ENCODE measurements at places on chromosomes 4 and X.
A peak's percentile ranks its signal among the peaks of the same experiment; 100 is the strongest.

- peak; percentile 17 for DNase-seq
Measured at GRCh38 chr4:76666944-76667532, 230.9 kb downstream of the SOWAHB start.

- DNase-seq = no peak
Measured at GRCh38 chrX:37746951-37747350, 32.9 kb upstream of the CYBB start.

GRCh38 chr4:39319676-39320075, 46.5 kb downstream of the RFC1 start:
- peak; percentile 89 for DNase-seq

- DNase-seq = no peak
Measured at GRCh38 chr4:39062094-39062769, at the start of gene KLHL5. KLHL5 (plus strand) TSS chr4:39062232; CDS start chr4:39062653, 421 bp downstream.

DNA sequence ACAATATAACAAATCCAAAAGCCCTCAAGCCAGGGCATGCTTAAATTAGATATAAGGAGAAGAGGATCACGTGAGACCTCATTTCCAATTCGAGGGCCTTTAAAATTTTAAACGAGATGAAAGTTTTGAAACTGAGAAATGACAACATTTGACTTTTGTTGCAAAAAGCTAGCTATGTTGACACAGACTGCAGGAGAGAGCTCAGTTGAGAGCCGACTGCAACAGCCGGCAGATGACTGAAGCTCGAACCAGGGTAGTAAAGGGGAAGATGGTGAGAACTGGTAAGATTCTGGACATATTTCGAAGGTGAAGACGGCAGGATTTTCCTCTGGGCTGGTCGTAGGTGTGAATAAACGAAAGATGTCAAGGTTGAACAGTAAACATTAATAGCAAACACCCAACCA, 773 bp downstream of the PRMT9 start:
- peak; percentile 18 for DNase-seq

DNA sequence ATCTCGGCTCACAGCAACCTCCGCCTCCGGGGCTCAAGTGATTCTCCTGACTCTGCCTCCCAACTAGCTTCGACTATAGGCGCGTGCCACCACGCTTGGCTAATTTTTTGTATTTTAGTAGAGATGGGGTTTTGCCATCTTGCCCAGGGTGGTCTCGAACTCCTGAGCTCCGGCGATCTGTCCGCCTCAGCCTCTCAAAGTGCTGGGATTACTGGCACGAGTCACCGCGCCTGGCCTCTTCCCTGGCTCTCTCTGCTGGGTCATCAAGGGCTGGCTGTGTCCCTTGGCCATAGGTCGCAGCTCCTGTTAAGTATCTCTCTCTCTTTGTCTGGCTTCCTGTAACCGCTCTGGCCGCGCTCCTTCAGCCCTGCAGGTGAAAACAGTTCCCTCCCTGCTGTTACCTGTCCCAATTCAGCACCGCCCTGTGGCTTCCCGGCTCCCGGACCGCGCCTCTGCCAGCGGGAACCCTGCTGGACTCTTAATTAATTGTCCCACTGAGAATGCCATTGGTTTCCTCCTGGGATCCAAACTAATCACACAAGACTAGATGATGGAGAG, 1.3 kb upstream of the RGS12 start:
- no peak for DNase-seq

- no peak for DNase-seq
Measured at GRCh38 chrX:47390780-47391179, 20.4 kb downstream of the ZNF157 start.

DNA sequence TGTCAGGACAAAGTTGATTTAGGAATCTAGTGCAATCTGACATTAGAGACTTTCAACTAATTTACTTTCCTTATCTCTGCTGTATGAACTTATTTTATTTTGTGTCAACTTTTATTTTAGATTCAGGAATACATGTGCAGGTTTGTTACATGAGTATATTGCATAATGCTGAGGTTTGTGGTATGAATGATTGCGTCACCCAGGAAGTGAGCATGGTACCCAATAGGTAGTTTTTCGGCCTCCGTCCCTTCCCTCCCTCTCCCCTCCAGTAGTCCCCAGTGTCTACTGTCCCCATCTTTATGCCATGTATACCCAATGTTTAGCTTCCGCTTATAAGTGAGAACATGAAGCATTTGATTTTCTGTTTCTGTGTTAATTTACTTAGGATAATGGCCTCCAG, 68.7 kb upstream of the TEX13D start:
- peak; percentile 2 for DNase-seq

DNA sequence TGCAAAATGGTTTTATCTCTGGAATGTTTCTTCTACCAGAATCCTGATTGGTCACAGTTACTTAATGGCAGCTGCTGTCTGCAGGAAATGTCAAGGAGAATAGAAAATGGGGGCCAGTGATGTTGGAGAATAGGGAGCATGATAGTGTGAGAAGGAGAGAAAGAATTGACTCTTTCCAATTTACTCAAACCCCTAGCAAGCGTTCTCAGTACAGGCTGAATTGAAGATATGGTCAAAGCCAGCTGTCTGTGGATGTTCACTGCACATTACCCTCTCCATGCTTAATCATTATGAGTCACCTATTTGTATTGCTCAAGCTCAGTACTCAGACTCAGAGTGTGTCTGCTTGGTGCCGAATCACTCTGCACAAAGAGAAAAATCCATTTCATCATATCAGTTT, 57.8 kb upstream of the FAM47B start:
- DNase-seq = peak; percentile 81

DNA sequence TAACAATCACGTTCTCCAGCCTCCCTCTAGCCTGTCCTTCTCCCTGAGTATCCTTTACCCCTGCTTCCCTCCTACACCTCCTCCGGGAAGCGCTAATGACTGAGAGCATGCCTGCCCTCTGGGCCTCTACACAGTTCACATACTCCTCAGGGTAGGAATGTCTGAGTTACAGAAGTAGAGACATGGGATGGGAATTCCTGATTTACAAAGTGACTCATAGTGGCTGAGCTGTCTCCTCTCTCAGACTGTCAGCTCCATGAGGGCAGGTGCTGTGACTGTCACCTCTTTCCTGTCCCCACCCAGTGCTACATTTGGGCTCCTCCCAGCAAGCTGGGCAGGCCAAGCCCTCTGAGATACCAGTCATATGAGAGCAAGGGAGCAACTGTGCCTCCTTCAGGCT, 2.6 kb downstream of the LAS1L start:
- peak; percentile 8 for DNase-seq

- peak; percentile 76 for DNase-seq
Measured at GRCh38 chrX:46757593-46757992, 1.3 kb downstream of the SLC9A7 start.

DNA sequence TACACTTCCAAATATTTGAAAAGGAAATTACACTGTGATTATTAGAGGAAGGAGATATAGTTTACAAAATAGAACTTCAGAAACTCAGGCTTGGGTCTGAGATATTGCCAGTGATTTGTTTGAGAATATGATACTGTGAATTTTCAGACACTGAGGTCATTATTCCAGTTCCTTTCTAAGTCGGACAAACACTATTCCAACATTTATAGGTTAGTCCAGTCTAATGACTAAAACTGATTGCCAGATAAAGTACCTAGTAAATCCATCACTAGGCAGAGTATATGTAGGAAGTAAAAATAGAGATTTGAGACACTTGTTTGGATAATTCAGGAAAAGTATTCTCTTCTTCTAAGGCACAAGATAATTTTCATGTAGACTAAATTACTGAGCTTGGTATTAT, 13.2 kb downstream of the MTTP start:
- peak; percentile 15 for DNase-seq

GRCh38 chr4:129972257-129972656, 876.3 kb downstream of the C4orf33 start:
- DNase-seq = no peak

DNA sequence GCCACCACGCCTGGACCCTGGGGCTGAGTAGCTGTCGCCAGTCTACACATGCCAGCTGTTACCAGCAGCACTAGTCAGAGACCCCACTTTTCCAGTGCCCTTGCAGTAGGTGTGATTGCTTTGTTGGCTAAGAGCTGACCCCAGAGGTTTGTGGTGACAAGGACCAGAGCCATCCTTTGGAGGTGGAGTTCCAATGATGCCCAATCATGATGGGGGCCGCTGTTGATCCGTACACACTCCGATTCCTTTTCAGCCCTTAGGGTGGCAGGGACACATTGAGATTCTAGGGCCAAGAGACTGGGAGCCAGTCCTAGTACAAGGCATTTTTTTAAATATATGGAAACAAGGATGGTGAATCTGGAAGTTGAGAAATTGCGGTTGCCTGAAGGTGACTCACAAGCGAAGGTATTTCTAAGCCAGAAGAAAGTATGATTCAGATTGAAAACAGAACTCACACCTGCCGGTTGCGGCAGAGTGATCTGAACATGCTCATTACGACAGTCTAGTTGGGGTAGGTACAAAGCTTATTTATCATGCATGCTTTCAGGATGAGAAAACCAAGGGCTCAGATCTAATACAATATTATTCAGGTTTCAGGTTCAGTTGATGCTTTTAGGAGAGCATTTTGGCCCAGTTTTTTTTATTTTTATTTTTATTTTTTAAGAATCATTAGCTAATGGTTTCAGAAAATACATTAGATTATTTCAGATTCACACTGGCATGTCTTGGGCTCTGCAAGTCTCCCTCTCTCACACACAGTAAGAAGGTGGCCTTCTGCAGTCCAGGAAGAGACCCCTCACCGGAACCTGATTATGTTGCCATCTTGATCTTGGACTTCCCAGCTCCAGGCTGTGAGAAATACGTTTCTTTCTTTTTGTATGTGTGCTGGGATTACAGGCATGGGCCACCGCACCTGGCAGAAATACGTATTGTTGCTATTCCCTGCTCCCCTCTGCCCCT, 43.4 kb downstream of the SHROOM2 start:
- DNase-seq = peak; percentile 95

DNA sequence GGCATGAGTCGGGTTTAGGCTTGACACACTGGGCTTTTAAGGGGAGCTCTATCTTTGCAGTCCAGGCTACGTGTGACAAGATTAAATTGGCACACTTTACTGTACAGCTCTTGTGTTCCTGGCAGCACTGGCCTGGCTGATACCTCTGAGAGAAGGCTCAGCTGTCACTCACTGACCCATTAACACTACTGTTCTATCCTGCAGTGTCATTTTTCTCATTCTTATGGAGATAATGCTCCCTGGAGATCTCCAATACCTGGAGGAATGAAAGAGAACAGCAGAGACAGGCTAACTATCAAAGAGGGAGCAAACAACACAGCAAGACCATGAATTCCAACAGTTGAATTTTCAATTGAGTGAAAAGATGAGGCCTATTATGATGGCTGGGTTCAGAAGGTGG, 1.7 kb upstream of the PDHA2 start:
- no peak for DNase-seq

GRCh38 chr4:13982010-13982409, 354.5 kb upstream of the BOD1L1 start:
- DNase-seq = no peak

DNA sequence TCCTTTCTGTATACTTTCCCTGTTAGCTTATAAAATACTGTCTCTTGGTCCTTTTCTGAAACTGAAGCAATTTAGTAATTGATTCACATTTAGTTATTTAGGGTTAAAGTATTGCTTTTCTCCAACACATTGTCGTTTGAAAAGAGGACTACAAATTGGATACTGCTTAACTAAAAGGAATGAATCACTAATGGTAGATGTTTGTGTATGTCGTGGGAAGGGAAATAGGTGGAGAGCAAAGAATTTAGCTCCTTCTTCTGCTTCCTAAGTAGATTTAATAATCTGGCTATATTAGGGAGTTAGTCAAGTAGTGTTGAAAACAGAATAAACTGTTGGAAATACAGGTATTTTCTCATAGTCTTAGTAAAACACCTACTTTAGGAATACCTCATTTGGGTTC, 27.9 kb downstream of the SLAIN2 start:
- peak; percentile 19 for DNase-seq

DNA sequence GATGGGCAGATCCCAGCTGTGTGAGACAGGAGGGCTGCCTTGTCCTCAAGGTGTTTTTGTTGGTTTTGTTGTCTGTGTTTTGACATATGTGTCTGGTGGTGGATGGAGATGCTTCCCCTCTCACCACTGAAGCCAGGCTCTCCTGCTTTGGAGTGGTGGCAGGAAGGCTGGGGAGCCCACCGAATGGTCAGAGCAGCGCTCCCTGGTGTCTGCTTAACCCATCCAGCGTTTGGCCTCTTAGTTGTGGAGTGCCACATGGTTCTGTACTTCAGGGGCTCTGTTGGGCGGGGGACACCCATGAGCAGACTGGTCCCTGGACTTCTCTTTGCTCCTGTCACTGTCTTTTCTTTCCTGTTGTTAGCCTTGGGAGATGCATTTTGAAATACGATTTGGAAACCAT, 51.9 kb downstream of the DLG3 start:
- DNase-seq = no peak

- no peak for DNase-seq
Measured at GRCh38 chr4:76210452-76210851, 3.2 kb downstream of the SCARB2 start.

DNA sequence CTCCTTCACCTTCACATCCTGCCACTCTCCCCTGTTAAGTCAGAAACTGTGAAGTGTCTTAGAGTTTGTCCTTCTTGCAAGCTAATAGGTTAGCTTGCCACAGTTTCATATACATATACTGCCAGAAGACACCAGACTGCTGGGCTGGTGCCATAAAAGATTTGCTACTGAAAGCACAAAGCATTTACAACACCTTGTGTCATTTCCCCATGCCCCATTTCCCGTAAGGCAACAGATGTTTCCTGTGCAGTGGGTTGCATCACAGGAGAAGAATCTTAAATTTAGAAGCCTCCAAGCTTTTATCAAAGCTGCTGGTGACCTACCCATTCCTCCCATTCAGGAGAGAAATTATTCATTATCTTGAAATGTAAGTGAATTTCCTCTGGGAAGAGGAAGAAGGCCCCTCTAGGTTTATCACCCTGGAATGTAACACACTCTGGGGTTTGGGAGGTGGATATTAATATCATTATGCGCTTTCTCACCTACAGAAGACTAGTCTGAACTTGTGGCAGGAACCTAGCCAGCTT, 34.5 kb upstream of the RAB33B start:
- DNase-seq = peak; percentile 52

- DNase-seq = peak; percentile 6
Measured at GRCh38 chr4:3531318-3531878, 824 bp downstream of the LRPAP1 start.

DNA sequence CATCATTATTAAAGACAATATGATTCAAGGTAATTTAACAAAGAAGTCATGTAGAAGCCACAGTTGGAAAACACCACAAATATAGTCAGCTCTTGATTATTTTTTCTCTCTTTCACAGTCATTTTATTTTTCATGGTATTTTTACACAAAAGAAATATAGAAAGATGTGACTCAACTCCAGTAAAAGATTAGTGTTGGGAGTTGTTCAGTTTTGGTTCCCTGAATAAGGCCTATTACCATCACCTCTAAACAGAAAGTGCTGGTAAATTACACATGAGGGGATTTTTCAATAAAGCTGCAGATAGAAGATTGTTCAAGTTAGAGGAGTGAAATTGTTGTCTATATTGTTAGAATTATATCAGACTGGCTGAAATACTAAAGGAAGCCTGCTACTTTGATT, 107.0 kb downstream of the DDIT4L start:
- DNase-seq = no peak

DNA sequence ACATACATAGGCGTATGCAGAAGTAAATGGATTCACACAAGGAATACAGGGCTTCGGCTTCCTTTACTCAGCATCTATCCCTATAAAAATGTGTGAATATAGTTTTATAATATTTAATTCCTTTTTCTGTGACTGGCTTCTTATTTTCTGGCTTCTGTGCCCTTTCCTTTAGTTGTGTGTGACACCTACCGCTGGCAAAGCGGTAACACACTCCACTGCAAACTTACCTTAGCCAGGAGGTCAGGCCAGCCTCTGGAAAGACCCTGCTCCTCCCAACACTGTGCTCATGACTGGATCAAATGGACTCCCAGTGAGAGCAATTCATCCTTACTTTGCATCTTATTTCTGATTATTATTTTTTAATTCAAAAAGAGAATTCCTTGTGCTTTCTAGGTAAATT, 244.2 kb downstream of the ANK2 start:
- DNase-seq = no peak

GRCh38 chrX:136910565-136911035, 30.1 kb upstream of the RBMX start:
- peak; percentile 34 for DNase-seq

Measured in M059J (cell line).